AG04450 (cell line): ENCODE measurements at places on chromosomes 11 and 22.

DNA sequence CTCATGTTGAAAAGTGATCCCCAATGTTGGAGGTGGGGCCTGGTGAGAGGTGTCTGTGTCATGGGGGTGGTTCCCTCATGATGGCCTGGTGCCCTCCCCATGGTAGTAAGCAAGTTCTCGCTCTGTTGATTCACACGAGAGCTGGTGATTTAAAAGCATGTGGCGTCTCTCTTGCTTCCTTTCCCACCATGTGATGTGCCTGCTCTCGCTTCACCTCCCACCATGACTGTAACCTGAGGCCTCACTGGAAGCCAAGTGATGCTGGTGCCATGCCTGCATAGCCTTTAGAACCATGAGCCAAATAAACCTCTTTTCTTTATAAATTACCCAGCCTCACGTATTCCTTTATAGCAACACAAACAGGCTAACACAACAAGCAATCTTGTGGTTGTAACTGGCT is 52.4 kb downstream of the VSIG10L2 start:
- DNase-seq: no peak

GRCh38 chr22:45672564-45673481 is 1.2 kb downstream of the ATXN10 start:
- no peak for DNase-seq

- DNase-seq: no peak
Observed at GRCh38 chr22:42001121-42001520, 2.5 kb downstream of the WBP2NL start.

DNA sequence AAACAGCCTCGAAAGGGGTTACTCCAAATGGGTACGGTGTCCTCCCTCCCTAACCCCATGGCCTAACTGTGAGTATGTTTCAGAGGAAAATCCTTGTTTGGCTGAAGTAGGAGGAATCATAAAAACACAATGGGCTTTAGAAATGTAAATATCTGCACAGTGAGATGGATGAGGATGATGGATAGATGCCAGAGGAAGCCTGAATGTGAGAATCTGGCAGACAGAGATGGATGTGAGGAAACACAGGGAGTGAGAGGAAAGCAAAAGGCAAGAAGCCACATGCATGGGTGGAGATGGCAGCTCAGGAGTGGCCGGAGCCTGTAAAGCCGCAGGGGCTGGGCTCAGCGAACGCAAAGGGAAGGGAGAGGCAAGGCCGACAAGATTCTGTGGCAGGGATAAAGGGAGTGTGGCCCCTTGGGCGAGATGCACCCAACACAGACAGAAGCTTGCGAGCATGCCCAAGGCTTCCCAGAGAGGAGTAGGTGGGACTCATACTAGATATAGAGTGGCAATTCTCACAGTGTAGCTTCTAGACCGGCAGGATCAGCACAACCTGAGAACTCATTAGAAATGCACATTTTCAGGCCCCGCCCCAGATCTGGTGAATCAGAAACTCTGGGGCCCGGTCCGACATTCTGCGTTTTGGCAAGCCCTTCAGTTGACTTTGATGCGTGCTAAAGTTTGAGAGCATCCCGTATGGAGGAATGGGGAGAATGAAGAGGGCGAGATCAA is 237.3 kb upstream of the CADM1 start:
- no peak for DNase-seq

DNA sequence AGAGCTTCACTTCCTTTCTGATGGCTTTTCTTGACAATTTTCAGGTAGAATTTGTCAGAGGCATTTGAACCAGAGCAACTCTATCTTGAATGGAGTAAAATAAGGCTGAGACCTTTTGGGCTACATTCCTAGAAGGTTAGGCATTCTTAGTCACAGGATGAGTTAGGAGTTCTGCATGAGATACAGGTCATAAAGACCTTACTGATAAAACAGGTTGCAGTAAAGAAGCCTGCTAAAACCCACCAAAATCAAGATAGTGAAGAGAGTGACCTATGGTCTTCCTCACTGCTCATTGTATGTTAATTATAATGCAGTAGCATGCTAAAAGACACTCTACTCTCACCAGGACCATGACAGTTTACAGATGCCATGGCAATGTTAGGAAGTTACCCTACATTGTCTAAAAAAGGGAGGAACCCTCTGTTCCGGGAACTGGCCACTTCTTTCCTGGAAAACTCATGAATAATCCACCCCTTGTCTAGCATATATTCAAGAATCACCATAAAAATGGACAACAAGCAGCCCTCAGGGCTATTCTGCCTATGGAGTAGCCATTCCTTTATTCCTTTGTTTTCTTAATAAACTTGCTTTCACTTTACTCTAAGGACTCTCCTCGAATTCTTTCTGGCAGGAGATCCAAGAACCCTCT is 1519.7 kb upstream of the TENM4 start:
- no peak for DNase-seq

GRCh38 chr22:37546437-37547250 is 13.6 kb upstream of the CDC42EP1 start:
- no peak for DNase-seq

GRCh38 chr11:134607963-134608750 is 196.1 kb upstream of the B3GAT1 start:
- DNase-seq: no peak

DNA sequence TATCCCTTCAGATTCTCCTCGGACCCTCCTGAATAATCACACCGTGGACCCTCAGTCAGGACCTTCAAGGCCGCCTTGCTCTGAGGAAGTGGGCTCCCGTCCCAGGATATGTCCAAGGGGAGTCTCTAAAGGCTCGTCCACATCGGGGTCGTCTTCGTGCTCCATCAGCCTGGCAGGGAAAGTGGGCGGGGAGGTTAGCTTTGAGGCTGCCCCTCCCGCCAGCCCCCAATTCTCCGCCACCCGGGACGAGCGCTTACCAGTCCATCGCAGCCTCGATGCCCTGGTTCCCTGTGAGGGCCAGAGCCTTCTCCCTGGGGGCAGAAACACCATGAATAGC is 472 bp downstream of the UBXN1 start:
- DNase-seq: no peak

DNA sequence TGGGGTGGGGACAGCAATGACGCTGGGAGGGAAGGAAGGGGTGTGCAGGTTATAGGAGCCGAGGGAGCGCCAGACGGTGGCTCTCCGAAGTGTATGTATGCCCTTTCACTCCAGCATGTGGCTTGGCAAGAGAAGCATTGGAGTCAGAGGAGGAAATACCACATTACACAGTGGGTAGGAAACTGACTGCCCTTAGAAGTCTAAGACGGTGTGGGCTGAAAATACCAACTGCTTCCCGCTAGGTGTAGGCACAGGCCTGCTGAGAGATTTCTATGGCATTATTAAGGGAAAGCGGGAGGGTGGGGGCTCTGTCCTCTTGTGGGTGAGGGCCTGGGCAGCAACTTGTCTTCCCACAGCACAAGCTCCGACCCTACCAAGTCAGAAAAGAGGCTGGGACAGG is 44.7 kb downstream of the CACNG2 start:
- DNase-seq: no peak

- no peak for DNase-seq
Observed at GRCh38 chr11:116535120-116535519, 237.7 kb downstream of the BUD13 start.

DNA sequence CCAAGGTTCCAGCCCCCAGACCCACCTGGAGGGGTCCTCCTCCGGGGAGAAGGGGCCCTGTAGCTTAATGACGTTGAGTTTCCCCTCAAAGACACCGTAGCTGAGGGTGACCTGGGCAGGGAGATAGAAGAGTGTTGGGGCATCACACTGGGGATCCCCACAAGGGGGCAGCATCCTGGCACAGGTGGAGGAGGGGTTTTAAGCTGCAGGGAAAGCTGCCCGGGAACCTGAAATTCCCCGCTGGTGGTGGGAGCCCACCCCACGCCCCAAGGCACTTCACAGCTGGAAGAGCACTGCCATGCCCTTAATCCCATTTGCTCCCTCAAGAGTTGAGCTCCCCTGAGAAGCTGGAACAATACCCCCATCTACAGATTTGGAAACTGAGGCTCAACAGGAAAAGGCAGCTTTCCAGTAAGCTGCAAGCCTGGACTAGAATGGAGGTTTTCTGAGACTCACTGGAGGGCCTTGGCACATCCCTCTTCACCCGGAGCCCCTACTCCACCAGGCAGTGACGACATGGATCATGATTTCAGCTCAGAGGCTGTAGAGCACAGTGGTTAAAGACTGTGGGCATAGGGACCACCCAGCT is 13.7 kb downstream of the MFNG start:
- no peak for DNase-seq

GRCh38 chr22:32446321-32446720 is 17.9 kb downstream of the BPIFC start:
- DNase-seq: no peak

GRCh38 chr11:33669598-33670249 is 30.9 kb downstream of the C11orf91 start:
- no peak for DNase-seq

GRCh38 chr11:115630214-115630613 is 126.0 kb upstream of the CADM1 start:
- no peak for DNase-seq

DNA sequence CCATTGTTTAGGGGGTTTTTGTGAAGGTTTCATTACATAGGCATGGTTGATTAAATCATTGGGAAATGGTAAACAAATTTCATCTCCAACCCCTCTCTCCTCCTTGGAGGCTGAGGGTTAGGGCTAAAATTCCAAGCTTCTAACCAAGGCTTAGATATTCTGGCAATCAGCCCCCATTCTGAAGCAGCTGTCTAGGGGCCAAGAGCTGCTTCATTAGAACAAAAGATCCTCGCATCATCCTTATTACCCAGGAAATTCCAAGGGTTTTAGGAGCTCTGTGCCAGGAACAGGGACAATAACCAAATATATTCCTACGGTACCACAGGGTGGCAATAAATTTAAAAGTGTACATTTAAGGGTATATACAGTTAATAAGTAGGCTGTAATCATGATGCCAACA is 22.5 kb upstream of the EED start:
- no peak for DNase-seq

DNA sequence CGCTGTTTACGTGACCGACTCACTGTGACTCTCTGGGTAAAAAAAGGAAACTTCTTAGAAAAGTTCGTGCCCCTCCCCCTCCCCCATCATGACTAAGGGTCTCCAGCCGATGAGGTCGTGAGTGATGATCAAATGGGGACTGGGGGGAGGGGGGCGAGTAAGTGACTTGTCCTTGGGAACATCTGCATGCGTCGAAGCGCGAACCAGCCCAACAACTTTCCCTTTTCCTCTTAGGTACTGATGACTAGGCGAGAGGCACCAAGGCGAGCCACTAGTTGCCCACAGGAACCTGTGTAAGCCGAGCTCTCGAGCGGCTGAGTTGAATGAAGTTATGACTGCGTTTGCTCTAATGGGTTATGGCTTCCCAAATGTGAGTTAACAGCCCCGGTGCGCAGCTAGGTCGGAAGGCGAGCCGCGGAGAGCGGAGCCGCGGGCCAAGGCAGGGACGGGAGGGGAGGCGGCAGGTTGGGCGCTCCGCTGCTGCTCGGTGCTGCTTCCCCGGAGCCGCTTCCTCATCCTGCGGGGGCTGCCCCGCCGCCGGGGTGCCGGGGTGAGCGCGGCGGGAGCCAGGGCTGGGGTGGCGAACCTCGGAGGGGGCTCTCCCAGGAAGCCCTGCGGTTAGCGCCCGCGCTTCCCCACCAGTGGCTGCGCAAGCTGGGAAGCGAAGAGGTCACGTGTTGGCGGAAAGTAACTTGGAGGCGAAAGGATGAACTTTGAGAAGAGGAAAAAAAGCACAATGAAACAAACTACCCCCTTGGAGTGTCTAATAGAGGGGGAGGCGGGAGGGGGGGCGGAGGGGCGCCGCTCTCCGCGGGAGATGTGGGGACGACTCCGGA is 22.1 kb upstream of the BDNF start:
- no peak for DNase-seq

GRCh38 chr11:84430661-84431060 is 1144.5 kb upstream of the CCDC90B start:
- no peak for DNase-seq

GRCh38 chr11:111936040-111936540 is 1.1 kb upstream of the DIXDC1 start:
- no peak for DNase-seq

DNA sequence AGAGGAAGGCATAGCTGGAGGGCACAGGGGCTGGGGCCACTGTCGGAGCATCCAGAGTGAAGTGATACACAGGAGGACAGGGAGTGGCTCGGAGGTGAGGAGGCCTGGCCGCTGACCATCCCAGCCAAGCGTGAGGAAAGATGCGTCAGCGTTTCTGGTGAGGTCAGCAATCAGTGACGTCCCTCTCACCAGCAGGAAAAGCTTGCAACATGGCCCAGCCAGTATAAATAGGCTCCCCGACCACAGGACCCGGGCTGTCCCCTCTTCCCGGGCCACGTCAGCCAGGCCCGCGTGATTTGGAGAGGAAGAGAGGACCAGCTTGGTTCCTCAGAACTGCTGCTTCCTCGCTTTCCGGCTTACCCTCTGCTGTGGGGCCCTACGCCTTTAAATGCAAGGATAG is 4.2 kb upstream of the OSM start:
- no peak for DNase-seq

DNA sequence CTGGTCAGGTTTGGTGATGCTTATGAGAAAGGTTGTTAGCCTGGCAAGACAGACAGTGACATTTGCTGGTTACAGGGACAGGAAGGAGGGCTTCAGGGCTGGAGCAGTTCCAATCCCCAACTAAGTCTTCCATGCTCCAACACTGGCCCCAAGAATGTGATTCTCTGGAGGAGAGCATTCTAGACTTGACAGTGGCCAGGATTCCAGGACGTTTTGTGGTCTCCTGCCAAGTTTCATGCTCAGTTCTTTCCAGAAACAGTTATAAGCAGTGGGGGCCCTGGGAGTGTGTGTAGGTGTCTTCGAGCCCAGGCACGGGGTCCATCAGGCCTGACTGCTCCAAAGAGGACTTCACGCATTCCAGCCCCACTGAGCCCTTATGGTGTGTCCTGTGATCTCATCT is 8.9 kb upstream of the GRK3 start:
- no peak for DNase-seq

GRCh38 chr11:17471501-17471900 is 5.1 kb downstream of the ABCC8 start:
- no peak for DNase-seq

DNA sequence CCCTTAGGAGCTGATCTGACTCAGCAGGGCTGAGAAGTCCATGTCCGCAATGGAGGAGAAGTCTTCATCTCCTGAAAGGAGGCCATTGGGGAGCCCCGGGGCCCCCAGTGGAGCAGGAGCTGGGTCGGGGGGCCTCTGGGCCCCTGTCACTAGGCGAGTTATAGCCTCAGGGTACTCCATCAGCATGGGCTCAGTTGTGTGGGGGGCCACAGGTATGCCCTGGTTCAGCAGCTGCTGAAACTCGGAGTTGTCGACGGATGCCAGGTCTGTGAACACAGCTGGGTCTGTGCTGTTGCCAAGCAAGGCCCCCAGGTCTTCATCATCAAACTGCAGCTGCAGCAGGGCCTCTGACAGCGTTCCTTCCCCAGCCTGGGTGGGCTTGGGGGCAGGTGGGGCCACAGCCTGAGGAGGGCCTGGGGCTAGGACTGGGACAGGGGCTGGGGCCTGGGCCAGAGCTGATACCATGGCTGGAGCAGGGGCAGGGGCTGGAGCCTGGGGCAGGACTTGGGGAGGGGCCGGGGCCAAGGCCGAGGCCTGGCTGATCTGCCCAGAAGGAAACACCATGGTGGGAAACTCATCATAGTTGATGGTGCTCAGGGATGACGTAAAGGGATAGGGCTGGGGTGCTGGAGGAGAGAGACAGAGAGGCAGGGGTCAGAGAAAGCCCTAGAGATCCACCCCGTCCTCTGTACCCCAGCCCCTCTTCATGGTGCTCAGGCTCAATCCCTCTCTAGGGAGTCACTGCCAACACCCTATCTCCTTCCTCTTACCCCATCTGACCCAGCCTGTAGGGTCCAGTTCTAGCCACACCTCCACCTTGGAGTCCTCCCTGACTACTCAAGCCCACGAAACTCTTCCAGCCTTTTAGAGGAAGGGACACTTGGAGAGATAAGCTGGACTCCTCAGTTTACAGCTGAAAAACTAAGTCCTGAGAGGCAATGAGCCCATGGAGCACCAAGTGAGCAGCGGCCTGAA is 8.1 kb downstream of the RELA start:
- DNase-seq: no peak
